ENCODE measurements at places on chromosomes 5 and 9. TPM values are rescaled to one million over a fixed set of nuclear protein-coding genes. Genes with fewer than 3 reads are reported as not detected.

GRCh38 chr5:138972230-138972629, 97.1 kb upstream of the LRRTM2 start:
- no peak overlapping the region for H3K27ac ChIP-seq
- no peak overlapping the region for H3K4me3 ChIP-seq
- H3K27me3 ChIP-seq, result no peaks in the 10 kb centered on the region
- no peak for DNase-seq
- no peaks in the 10 kb centered on the region for H3K36me3 ChIP-seq

- H3K27ac ChIP-seq, result no peak overlapping the region
- no peaks in the 10 kb centered on the region for H3K27me3 ChIP-seq
- DNase-seq, result no peak
- no peaks in the 10 kb centered on the region for H3K36me3 ChIP-seq
- no peak overlapping the region for H3K4me3 ChIP-seq
Observed at GRCh38 chr5:7501061-7501460, 105.1 kb downstream of the ADCY2 start.

TNC gene
- 18.4 TPM for total RNA-seq

DNA sequence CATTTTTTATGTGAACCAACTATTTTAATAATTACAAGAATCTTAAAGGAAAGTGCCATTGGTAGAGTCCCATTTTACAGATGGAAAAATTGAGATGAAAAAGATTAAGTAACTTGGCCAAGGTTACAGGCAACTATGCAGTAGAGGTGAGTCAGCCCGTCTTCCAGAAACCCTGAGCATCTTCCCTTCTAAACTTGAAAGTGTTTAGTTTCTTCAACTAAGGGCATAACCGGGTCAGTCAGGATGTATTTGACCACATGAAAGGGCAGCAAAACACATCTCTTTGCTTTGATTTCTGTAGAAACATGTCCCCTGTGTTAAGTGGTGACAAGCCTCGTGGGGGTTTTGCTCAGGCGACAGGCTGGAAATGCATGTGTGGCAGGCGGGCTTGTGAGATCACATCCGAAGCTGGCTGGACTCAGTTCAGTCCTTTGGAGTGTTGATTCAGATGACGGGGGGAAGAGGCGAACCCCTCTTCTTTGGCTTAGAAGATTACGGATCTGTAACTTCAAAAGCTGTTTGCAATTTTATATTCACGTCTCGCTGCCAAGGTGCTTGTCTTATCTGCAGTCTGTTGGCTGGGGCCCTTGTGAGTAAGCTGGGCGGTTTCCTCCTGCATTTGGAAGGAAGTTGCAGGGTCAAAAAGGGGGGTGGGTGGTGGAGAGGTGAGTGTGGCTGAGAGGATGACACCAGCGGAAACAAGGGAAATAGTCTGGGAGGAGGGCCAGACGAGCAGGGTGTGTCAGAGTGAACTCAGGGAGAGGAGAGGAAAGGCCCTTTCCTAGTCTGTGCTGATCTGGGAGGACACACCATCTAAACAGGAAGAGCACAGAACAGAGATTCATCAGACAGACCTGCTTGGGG, 78.9 kb upstream of the RPS23 start:
- H3K27ac ChIP-seq, result no peak overlapping the region
- no peaks in the 10 kb centered on the region for H3K36me3 ChIP-seq
- H3K4me3 ChIP-seq, result no peak overlapping the region
- H3K4me1 ChIP-seq, result peaks cover 2% of the 10 kb centered on the region
- DNase-seq, result peak; percentile 58

GRCh38 chr5:173091981-173092380, 35.8 kb downstream of the CREBRF start:
- no peaks in the 10 kb centered on the region for H3K27me3 ChIP-seq
- H3K27ac ChIP-seq, result no peak overlapping the region
- DNase-seq, result no peak

DNA sequence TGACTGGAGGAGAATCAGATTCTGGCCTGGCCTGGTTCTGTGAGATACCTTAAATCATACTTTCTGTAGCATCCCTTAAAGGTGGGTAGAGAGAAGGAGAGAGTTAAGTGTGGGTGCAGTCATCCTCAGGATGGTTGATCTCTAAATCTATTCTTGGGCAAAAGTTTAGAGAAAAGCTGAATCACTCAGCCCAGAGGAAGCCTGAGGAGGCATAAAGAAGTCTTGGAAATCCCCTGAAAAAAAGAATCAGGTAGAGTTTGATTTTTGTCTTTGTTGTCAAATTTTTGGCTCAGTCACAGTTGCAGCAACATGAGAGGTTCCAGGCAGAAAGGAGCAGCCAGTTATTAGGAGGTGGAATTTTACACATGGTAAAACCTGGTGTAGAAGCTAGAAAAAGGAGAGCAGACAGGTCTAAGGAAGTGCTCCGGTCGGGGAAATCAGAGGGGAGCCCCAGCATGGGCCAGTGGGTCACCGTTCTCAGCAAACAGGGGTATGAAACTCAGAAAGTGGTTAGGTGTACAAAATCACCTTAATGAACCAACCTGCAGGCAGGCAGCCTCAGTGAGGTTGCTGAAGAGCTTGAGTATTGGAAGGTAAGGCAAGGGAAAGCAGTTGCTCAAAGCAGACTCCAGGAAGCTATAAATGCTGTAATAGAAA, 116.2 kb upstream of the CNTLN start:
- no peak overlapping the region for H3K4me3 ChIP-seq
- H3K36me3 ChIP-seq, result no peaks in the 10 kb centered on the region
- DNase-seq, result no peak
- peaks cover 5% of the 10 kb centered on the region for H3K4me1 ChIP-seq
- no peak overlapping the region for H3K27ac ChIP-seq

GRCh38 chr5:143166090-143166489, 237.4 kb downstream of the NR3C1 start:
- H3K27me3 ChIP-seq, result no peaks in the 10 kb centered on the region
- H3K4me3 ChIP-seq, result no peak overlapping the region
- H3K4me1 ChIP-seq, result no peaks in the 10 kb centered on the region
- H3K27ac ChIP-seq, result no peak overlapping the region
- DNase-seq, result no peak

DNA sequence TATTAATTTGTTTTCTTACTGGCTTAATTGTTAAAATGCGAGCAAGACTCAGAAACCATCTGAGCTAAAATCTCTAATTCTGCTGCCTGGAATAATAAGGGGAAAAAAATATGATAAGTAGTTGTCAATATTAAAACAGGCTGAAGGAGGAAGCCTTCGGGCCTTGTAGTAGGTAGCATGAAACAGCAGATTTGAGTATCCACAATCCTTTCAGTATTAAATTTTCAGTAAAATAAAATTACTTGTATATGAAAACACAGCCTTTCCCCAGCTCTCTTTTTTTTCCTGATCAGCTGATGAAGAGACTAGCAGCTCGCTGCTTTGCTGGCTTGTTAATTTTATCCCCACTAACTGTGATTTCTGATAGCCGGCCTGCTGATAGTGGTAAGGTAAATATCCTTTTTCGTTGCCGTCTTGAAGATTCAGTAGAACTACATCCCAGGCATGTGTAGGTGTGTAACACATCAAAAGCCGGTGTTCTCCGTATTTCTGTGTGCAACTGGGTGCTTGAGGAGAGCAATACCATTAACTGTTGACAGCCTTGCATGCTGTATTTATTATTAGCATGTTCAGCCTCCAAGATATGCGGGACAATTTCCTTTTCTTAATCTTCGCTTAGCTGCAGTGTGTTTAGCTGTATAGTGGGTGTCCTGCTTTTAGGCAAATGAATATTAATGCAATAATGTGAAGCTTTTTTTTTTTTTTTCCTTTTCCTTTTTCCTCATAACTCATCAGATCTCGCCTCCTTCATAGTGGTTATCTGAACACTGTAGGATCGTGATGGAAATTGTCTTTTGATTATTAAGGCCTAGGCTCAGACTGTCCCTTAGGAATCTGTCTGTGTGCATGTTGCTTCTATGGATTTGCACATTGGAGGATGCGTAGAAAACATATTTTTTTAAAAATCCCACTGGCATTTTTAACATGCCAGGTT, 144.6 kb downstream of the SMARCA2 start:
- peak overlapping the region; percentile 85 for H3K27ac ChIP-seq
- DNase-seq, result no peak
- peak overlapping the region; percentile 36 for H3K4me3 ChIP-seq
- no peaks in the 10 kb centered on the region for H3K27me3 ChIP-seq
- H3K4me1 ChIP-seq, result peaks cover 2% of the 10 kb centered on the region

SYK gene
- 2.7 TPM for total RNA-seq

SOWAHA gene
- not detected for total RNA-seq

C9orf50 gene
- 0.30 TPM for total RNA-seq

DNA sequence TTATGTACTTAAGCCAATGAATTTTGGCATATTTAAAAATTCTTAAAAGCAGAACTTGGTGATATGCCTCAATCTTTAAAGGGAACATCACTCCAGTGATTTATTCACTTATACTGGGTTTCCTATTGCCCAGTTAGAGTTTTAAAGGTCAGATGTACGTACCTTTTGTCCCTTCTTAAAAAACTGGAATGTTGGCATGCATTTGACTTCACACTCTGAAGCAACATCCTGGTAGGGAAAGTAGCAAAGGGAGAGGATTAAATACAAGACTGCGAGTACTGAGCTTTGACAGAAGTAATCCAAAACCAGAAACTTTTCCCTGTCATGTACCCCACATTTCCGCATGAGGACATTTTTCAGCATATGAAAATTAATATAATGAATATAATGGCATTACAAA, 11.7 kb downstream of the TXN start:
- H3K4me1 ChIP-seq, result peaks cover 4% of the 10 kb centered on the region
- no peak for DNase-seq
- H3K27ac ChIP-seq, result no peak overlapping the region
- H3K4me3 ChIP-seq, result no peak overlapping the region
- H3K36me3 ChIP-seq, result no peaks in the 10 kb centered on the region
- H3K27me3 ChIP-seq, result no peaks in the 10 kb centered on the region

GRCh38 chr5:153187503-153187902, 303.0 kb upstream of the GRIA1 start:
- no peaks in the 10 kb centered on the region for H3K36me3 ChIP-seq
- H3K27me3 ChIP-seq, result no peaks in the 10 kb centered on the region
- no peak for DNase-seq

GPX8 gene
- total RNA-seq, result 29.8 TPM

SPACA9 gene
- 7.3 TPM for total RNA-seq

- H3K4me3 ChIP-seq, result no peak overlapping the region
- DNase-seq, result no peak
- H3K36me3 ChIP-seq, result no peaks in the 10 kb centered on the region
- no peak overlapping the region for H3K27ac ChIP-seq
Observed at GRCh38 chr9:12874395-12874794, 99.6 kb downstream of the LURAP1L start.

KCNT1 gene
- total RNA-seq, result 7.0 TPM

PRLR gene
- total RNA-seq, result 7.6 TPM

DNA sequence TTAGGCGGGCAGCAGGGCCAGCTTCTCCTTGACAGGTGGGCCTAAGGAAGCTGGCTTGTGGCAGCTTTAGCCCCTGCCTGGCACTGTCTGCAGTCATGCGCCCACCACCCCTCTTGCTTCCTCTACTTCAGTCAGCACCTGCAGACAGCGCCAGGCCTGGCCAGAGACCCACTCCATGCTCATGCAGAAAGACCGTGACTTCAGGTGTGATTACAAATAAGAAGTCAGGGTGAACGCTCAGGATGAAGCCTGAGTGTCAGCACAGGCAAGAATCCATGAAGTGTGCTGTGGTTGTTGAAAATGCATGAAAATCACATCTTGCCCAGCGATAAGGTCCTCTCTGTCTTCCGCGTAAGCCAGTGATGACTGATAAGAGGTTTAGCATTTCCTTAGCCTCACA, 3.4 kb downstream of the CSF2 start:
- no peak overlapping the region for H3K4me3 ChIP-seq
- no peaks in the 10 kb centered on the region for H3K27me3 ChIP-seq
- DNase-seq, result no peak
- no peak overlapping the region for H3K27ac ChIP-seq
- H3K36me3 ChIP-seq, result no peaks in the 10 kb centered on the region

DNA sequence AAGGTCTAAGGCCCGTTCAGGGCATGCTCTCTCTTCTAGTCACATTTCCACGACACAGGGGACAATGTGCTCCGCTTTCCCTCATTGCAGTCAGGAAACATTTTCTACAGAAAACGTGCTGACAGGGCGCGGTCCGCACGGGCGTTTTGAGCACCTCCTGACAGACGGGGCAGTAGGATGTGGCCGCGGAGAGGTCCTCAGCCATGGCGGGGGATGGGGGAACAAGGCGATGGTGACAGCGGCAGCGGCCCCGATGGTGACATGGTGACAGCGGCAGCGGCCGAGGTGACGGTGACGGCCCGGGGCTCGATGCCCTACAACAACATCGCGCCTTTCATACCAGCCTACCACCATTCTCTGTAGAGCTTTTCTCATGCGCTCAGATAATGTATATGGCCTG, 4.1 kb downstream of the PLPP1 start:
- H3K36me3 ChIP-seq, result no peaks in the 10 kb centered on the region
- H3K4me3 ChIP-seq, result no peak overlapping the region
- DNase-seq, result no peak

SLCO6A1 gene
- total RNA-seq, result not detected

GRXCR2 gene
- not detected for total RNA-seq

DNA sequence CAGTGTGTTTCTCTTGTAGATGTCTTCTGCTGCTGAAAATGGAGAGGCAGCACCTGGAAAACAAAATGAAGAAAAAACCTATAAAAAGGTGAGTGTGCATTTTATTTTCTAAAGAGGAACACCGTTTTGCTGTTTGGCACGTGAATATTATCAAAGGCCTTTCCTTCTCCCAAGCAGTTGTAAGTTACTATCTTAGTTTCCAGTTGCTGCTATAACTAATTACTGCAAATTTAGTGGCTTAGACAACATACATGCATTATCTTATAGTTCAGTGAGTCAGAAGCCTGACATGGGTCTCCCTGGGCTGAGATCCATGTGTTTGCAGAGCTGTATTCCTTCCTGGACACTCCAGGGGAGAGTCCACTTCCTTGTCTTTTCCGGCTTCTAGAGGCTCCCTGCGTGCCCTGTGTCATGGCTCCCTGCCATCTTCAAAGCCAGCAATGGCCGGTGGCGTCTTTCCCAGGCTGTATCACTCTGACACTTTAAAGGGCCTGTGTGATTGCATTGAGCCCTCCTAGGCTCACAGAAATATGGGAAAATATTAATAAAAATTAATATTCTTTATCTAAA, 117.6 kb downstream of the PIP5K1B start:
- no peak overlapping the region for H3K27ac ChIP-seq
- H3K27me3 ChIP-seq, result no peaks in the 10 kb centered on the region

DNA sequence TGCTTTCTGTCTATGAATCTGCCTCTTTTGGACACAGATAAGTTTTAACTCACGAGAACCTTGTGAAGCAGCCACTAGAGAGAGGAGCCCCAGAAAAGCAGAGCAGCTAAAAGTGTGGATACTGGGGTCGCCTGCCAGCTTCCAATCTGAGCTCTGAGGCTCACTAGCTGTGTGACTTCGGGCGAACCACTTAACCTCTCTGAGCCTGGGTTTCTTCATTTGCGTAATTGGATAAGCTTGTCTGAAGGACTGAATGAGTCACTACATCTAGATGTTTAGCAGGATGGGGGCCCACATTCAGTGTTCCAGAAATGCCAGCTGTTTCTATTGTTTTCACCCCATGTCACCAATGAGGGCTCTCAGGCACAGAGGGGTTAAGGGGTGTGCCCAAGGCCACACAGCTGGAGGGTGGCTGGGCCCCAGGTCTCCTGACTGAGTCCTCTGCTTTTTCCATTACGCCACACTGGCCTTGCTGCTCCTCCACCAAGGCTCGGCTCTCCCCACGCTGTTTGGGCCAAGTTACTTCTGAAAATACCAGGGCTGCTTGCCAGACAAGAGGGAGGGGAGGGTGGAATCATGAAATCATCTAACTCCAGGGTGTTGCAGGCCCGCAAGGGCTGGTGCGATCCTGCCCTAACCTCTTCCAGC, 36.2 kb downstream of the SH3PXD2B start:
- H3K36me3 ChIP-seq, result no peaks in the 10 kb centered on the region
- peak; percentile 93 for DNase-seq
- H3K4me1 ChIP-seq, result peaks cover 47% of the 10 kb centered on the region
- peak overlapping the region; percentile 94 for H3K27ac ChIP-seq
- no peaks in the 10 kb centered on the region for H3K27me3 ChIP-seq

CDC25C gene
- total RNA-seq, result not detected
